HS-5 (cell line): ENCODE measurements at places on chromosomes 16 and 17.
A peak's percentile ranks its signal among the peaks of the same experiment; 100 is the strongest.

DNA sequence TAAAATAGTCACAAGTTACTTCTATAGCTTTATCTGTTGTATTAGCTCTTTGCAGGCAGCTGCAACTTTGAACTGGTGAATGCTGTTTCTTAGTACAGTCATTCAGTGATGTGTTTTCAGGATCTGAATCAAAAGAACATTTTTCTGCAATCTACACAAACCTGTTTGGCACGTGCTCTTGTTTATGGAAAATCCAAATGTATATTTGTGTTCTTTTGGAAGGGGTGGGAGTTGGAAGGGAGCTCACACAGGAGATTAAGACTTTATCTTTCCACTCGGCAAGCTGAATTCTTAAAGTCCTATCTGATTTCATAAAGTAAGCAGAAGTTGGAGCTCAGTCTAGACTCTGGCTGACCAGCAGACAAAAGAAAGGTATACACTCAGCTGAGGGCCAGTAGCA, 300.2 kb downstream of the MAP2K6 start:
- DNase-seq, result no peak

GRCh38 chr17:61469949-61470348, 17.7 kb downstream of the TBX4 start:
- DNase-seq, result no peak

GRCh38 chr16:88356124-88356726, 26.5 kb upstream of the ZNF469 start:
- DNase-seq, result no peak

DNA sequence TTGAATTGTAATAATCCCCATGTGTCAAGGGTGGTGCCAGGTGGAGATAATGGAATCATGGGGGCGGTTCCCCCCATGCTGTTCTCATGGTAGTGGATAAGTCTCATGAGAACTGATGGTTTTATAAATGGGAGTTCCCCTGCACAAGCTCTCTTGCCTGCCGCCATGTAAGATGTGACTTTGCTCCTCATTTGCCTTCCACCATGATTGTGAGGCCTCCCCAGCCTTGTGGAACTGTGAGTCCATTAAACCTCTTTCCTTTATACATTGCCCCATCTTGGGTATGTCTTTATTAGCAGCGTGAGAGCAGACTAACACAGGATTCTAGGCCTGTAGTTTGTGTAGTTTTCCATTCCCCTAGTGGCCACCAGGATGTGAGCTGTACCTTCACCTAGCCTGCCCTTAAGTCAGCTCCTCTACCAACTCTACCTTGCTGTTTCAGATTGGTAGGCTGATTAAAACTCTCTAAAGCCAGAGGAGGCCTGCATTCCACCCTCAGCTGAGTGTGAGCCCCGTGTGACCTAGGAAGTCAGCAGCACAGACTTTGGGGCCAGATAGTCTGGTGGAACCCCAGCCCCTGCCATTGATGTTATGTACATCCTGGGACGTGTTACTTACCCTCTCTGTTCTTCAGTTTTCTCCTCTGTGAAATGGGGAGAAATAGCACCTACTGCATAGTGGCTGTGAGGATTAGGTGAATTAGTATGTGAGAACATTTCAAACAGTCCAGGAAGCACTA, 252.4 kb upstream of the CACNG5 start:
- DNase-seq, result no peak

- no peak for DNase-seq
These were observed 45.4 kb upstream of the MEIOC start for GRCh38 chr17:44610871-44611270.

DNA sequence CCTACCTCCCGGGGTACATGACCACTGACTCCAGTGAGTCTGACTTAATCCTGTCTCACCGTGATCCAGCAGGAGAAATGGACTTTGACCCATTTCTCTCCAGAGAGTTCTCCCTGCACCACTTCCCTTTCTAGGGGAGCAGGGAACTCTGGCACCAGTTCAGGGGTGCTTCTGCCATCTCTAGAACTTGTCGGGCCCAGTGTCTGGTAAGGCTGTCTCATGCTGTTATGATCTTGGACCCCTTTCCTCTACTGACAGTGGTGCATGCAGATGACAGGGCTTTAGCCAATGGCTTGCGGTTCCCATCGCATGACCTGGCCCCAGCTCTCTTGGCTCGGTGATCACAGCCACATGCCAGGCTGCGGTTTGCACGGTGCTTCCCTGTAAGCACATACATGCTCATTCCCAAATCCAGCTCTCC, 62.0 kb downstream of the SLC39A11 start:
- DNase-seq, result no peak

DNA sequence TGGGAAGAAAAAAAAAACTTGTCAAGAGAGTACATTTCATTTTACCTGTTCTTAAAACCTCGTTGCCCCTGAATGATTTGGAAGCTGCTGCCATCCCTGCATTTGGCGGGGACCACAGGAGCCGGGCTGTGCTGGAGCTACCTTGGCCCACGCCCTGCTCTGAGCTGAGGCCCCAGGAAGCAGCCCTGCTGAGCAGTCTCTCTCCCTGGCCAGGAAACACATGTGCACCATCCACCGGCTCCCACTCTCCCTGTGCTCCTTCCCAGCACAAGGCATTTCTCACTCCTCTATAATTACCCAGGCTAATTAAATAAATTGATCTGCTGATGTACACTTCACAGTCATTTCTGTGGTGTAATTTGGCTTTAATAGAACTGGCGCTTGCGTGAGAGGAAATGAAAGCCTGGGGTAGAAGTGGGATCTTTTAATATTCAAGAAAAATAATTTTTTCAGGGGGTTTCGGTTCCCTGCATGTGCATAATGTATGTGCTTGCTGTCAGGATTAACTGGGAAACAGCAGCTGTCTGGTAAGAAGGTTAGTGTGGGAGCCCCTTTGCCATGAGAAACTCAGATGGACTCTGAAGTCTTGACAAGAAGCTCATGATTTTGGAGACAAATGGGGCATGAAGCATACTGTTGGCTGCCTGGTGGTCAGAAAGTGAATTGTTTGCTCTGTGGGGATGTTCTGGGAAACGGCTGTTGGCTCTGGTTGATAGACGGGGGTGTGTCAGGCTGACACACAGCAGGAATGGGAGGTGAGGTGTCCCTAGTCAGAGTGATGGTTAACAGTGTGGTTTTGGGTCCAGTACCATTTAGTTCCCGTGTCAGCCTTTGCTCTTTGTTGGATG, 252.3 kb upstream of the EEF2KMT start:
- DNase-seq, result no peak

- no peak for DNase-seq
These were observed 8.3 kb downstream of the MYH10 start for GRCh38 chr17:8622191-8622590.

DNA sequence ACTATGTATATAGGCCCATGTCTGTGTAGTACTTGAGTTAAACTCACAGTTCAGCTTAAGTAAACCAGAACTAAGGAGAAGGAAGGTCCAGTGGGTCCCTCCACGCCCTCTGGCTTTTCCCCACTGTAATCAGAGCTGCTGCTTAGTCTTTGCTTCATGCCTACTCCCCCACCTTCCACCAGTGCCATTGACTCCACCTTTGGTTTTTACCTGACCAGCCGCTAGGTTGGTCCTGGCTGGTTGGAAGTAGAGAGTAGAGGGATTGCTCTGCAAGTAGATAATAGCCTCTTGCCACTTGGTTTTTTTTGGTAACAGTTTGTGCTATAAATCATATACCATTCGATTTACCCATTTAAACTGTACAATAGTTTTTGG, 22.8 kb upstream of the PHKG2 start:
- DNase-seq, result no peak

DNA sequence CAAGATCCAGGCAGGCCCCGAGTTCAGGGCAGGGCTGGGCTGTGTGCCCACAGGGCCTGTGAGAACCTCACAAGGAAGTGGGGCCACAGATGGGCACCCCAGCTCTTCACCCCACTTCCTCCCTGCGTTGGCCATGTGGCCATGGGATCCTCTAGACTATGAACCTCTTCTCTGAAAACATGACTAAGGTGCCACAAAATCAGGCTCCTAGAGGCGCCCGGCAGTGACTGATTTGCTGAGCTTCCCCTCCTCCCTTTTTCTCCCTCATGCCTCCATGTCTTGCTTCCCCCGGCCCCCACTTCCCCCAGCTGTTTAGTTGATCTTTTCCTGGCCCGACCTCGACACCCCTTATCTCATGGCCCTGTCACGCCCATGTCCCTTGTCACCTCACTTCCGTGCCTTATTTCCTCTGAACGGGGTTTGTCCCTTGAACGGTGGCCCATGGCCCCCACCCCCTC, 87.1 kb downstream of the KCNJ12 start:
- DNase-seq, result no peak

GRCh38 chr17:47252209-47252608, 1.4 kb upstream of the ITGB3 start:
- no peak for DNase-seq

DNA sequence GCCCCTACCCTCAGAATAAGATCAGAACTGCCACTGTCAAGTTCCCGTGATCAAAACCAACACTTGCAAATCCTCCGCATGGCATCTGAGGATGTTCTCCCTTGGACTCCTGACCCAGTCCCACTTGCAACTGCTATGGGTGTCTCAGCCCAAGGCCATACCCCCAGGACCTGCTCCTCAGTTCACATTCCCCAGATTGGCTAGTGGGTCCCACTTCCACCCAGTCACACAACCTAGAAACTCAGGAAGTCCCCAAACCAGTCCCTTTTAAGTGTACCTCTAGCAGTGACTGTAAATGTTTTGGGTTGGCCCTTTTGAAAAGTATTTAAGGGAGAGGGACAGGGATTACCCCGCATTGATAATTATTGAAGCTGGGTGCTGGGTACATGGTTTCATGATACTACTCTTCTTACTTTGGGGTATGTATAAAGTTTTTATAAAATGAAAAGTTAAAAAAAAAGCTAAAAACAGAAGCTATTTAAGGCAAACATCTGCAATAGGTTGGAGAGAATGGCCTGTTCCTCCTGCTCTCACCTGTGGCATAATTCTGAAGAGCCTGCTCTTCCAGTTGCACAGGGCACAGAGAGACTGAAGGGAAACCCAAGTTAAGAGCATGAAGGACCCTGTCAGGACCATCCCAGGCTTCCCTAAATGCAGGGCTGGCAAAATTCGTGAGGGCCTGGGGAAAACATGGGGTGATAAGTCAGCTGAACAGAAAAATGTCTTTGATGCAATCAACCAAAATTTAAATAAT, 42.5 kb downstream of the ERN1 start:
- no peak for DNase-seq

GRCh38 chr16:50251375-50252081, 14.8 kb upstream of the ADCY7 start:
- peak; percentile 38 for DNase-seq

GRCh38 chr16:70434484-70435260, 4.2 kb downstream of the ST3GAL2 start:
- DNase-seq, result no peak

GRCh38 chr16:65658349-65658748, 536.5 kb upstream of the CDH11 start:
- DNase-seq, result peak; percentile 88

DNA sequence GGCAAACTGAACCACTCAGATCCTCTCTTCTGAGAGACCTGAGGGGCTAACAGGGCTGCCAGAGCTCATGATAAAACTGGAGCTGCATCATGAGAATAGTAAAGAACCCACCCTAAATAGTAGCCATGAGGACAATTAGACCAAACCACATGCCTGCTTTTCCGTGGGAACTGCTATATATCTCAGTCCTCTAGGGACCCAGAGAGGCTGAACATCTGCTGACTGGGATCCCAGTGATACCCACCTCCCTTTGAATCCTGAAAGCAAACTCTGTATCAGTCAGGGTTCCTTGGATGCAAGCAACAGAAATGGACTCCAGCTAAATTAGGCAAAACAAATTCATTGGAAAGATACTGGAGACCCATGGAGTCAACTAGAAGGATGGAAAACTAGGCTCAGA, 6.5 kb downstream of the MT1X start:
- no peak for DNase-seq

- DNase-seq, result no peak
These were observed 23.4 kb downstream of the MYO18A start for GRCh38 chr17:29156781-29157180.

DNA sequence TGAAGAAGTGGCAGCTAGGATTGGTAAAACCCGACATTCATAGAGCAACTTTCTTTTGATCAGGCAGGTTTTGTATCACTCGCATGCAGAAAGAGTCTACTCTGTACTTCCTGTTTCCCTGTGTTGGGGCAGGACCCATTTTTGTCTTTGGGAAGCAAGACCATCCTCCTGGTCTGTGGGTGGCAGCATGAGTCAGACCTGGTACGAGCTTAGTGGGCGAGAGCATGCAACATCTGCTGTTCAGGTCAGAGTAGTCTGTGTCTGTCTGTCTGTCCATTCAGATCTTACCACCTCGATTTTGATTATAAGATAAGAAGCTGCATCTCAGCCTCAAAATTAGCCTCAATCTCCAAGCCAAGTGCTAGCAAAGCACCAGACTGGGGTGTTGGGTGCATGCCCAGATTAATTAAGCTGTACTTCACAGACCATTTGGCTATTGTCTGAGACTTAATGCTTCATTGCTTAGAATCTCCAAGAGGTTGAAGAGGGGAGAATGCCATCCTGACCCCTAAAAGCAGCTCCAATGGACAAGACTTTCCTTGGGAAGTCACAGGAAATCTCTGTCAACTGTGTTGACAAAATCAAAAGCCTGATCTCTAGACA, 110.9 kb downstream of the XYLT1 start:
- no peak for DNase-seq

- DNase-seq, result no peak
These were observed 23.7 kb downstream of the TMEM235 start for GRCh38 chr17:78255029-78255656.

GRCh38 chr17:68246271-68247028, 1.4 kb upstream of the AMZ2 start:
- no peak for DNase-seq

DNA sequence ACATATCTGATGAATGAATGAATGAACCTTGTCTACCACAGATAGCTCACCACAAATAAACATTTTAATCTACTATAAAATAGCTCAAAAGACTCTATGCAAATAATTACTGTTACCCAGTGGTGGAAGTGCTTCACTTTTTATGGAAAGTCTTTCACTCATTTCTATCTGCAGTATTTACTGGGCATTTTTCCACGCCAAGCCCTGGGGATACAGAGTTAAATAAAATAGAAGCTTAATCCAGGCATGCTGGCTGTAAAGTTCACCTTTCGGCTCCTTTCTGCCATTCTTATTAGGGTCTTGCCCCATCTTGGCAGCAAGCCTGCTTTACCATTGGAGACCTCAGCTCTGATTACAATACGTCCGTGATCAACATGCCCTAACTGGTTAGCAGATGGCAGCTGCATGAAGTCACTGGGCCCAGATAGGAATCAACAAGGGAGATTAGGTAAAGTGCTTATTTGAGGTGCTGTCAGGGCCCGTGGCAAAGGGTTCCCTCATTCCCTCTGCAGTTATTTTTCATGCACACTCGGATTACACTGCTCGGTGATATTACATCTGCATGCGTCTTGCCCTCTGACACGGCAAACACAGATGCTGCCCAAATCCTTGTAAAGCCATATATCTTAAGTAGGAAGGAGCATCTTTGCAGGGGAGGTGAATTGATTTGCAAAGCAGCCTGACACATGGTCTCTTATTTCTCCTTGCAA, 648.9 kb downstream of the WWOX start:
- DNase-seq, result no peak

GRCh38 chr16:52526830-52527229, 20.1 kb downstream of the TOX3 start:
- no peak for DNase-seq
